ENCODE measurements at places on chromosomes 3 and 15.

DNA sequence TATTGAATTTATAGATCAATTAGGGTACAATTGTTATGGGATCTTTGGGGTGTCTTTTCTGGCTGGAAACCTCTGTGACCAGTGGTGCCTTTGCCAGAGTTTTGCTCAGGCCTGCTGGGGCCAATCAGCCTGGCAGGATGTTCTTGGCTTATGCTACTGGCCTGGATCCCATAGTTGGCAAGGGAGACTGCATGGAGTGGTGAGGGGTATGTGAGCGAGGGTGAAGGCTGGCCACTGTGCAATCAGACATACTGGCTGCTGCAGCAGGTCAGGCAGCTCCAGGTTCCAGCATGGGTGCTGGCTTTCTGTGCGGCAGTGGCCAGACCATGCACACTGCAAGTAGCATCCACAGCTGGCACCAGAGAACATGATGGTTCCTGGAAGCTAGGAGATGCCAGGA lies 1053.2 kb upstream of the GBE1 start:
- no peak for DNase-seq

DNA sequence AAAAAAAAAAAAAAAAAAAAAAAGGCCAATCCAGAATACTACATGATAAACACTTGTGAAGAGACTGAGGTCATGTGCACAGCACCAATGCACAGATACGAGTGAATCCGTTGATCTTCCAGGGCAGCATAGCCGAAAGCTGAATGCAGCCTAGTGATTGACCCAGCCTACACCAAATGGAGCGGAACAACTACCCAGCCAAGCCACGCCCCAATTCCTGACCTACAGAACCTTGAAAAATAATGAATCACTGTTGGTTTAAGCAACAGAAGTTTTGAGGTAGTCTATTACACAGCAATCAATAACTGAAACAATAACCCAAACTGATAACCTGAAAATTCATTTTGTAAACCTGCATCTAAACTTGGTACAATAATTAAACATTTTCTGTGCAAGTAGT lies 361.0 kb downstream of the FHIT start:
- DNase-seq = no peak

DNA sequence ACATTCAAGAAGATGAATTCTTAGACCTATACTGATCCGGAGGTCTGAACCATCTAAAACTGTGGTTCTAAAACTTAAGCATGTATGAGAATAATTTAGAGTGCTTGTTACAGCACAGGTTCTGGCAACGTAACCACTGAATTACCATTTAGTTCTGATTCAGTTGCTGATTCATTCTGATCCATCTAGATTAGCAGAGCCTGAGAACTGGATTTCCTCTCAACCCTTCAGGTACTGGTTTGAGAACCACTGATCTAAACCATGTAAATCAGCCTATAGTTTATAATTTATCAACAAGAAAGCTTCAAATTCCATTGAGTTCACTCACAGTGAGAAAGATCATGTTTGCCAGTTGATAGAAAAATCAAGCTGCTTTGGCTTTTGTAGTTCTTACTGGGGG lies 1001.1 kb upstream of the EPHA6 start:
- DNase-seq = no peak

DNA sequence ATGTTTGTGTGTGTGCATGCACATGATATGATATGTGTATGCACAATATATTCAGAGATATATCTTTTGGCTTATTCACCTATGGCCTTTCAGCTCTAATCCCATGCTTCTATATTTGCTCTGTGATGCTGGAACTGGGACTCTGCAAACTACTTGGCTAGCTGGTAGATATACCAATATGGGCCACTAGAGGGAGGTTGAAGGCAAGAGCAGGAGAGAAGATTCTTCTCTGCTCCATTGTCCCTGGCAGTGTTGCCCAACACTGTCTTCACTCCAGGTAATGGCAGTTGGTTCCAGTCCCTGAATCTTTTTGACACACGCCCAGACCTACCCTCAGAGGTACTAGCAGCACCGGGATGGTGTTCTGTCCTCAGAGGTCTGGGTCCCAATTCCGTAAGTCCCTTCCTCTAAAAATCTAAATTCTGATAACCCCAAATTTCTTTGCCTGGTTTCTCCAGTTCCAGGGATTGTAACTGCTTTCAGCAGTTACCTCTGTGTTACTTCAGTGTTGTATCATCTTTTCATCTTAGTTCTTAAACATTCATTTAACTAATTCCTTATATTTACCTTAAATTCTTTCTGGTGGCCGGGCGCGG lies 44.7 kb downstream of the GTPBP8 start:
- peak; percentile 67 for DNase-seq

GRCh38 chr3:182364723-182365650 lies 428.3 kb upstream of the ATP11B start:
- no peak for DNase-seq

GRCh38 chr15:49152552-49153312 lies 2.7 kb downstream of the COPS2 start:
- no peak for DNase-seq

GRCh38 chr15:43287254-43287653 lies 20.5 kb upstream of the TGM5 start:
- no peak for DNase-seq

DNA sequence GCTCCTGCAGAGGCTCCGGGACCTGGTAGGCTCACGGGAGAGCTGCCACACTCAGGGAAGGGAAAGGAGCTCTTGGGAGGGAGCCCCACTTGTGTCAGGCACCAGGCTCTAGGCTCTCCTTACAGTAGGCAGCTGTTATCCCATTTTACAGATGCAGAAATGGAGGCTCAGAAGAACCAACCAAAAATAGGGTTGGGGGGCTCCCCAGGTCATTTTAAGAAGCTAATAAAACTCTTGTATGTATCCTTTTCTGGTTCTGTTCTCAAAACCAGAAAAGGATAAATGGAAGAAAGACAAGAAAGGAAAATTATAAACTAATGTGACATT lies 23.5 kb upstream of the GP9 start:
- no peak for DNase-seq

GRCh38 chr3:97125902-97126499 lies 311.6 kb downstream of the EPHA6 start:
- DNase-seq = no peak

GRCh38 chr3:59320080-59320479 lies 270.3 kb upstream of the CFAP20DC start:
- no peak for DNase-seq

- DNase-seq = no peak
Measured at GRCh38 chr3:134590766-134591165, 60.1 kb downstream of the KY start.

GRCh38 chr15:59266028-59266427 lies 59.4 kb downstream of the LDHAL6B start:
- no peak for DNase-seq

DNA sequence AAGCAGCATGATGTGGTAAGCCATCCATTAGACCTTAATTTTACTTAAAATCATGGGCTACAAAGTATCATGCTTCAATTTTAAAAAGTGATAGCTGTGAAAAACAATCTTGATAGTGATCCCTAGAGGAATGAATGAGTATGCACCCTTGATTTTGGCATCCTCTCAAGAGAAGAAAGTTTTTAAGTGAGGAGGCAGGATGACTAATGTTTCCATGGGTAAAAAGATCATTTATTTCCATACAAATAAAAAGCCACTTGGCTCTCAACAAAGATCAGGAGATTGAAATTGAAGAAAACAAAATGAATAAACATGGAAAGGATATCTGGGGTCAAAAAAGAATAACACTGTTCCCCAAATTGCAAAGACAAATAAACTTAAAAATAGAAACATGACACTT lies 305.4 kb downstream of the MEX3B start:
- no peak for DNase-seq

DNA sequence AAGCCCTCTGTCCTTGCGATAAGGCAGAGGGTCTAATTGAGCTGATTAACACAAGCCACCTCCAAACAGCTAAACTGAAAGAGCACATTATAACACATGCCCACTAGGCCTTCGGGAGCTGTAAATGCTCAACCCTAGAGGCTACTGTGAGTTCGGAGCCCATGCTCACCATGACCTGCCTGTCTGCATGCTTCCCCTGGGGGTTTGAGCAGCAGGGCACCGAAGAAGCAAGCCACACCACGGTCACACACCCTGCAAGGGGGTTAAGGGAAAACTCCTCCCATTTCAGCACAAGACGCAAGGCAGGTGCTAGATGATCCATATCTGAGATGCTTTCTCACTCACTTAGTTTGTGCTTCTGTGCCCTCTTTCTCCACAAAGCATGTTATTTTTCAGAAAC lies 435.9 kb upstream of the CADM2 start:
- DNase-seq = no peak

DNA sequence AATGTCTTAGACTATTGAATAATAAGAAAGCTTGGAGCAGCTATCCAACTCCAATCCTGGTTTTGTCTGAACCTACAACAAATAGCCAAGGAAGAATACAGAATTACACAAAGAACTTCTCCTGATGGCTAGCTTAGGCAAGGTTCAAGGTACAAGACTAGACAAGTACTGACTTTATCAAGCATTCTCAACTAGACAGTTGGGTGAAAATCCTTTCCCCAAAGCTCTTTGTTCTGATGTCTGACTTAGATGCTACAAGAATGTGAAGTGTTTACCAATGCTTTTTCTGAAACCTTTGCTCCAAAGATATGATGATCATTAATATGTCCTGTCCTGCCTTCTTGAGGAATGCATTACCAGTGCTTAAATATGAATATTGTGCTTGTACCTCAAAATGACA lies 113.8 kb downstream of the ANXA2 start:
- no peak for DNase-seq

DNA sequence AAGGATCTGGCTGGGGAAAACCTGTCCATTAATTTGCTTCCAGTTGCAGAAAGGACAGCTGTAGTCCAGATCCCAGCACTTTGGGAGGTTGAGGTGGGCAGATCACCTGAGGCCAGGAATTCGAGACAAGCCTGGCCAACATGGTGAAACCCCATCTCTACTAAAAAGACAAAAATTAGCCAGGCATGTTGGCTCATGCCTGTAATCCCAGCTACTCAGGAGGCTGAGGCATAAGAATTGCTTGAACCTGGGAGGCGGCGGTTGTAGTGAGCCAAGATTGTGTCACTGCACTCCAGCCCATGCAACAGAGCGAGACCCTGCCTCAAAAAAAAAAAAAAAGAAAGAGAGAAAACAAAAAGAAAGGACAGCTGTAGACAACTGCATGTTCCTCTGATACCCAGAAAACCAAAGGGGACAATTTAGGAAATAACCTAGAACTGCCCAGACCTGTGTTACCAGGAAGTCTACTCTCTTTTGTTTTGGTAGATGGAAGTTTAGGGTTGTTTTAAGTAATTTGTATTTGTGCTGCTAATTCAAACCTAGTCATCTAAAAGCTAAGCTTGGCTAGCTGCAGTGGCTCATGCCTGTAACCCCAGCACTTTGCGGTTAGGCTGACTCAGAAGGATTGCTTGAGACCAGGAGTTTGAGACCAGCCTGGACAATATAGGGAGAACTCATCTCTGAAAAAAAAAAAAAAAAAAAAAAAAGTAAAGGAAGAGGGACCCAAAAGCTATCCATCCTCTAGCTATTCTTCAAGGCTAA lies 22.7 kb downstream of the EXD1 start:
- DNase-seq = no peak

GRCh38 chr3:66998904-66999235 lies 763 bp downstream of the KBTBD8 start:
- DNase-seq = no peak

DNA sequence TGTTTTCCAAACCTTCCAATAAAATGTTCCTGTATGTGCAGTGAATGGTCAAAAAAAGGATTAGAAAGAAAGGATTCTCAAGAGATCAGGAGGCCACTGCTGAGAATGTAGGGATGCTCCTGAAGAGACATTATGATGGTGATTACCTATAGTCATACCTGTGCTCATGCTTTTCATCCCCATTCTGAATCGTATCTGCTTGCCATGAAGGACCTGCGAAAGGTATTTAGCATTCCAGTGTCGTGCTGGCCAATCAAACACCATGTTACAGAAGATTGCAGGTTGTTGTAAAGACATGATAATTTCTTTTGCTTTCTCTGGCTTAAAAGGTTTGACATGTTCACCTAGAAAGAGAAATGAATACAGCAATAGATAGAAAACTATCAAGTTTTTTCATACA lies 16.1 kb downstream of the HSPBAP1 start:
- DNase-seq = no peak

DNA sequence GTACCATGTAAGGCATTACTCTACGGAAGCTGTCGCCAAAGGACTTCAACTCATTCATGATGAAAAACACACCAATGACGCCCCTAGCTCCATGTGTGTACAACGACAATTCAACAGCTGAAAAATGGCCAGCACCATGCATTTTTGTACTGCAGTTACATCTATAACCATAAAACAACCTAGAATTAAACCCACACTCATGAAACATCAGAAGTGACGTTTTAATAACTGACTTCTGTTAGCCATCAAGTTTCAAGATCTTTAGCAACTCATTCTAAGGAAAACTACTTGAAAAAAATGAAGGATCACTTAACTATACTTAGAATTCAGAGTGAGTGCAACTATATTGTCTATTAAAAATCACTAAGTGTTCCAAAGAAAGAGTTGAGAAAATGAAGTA lies 84.9 kb downstream of the RFTN1 start:
- no peak for DNase-seq

GRCh38 chr15:79042213-79042928 lies 48.2 kb downstream of the RASGRF1 start:
- DNase-seq = no peak

- peak; percentile 83 for DNase-seq
Measured at GRCh38 chr15:40847223-40847961, 3.5 kb downstream of the SPINT1 start.

DNA sequence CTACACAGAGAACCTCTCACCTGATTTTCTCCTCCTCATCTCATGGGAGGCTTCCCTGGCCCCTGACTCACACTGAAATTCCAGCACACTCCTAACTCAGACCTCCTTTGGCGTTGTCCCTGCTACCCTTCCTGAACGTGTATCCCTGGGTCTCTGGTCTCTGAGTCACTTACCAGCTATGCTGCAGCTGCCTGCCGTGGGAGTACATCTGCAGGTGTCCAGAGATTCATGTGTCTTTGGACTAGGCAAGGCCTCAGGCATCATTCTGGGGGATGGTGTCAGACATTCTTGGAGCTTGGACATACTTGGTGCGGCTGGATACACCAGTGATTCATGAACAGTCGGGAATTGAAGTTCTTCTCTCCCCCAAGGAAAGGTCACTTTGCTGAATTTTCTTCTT lies 148.8 kb upstream of the TRIM42 start:
- DNase-seq = no peak

DNA sequence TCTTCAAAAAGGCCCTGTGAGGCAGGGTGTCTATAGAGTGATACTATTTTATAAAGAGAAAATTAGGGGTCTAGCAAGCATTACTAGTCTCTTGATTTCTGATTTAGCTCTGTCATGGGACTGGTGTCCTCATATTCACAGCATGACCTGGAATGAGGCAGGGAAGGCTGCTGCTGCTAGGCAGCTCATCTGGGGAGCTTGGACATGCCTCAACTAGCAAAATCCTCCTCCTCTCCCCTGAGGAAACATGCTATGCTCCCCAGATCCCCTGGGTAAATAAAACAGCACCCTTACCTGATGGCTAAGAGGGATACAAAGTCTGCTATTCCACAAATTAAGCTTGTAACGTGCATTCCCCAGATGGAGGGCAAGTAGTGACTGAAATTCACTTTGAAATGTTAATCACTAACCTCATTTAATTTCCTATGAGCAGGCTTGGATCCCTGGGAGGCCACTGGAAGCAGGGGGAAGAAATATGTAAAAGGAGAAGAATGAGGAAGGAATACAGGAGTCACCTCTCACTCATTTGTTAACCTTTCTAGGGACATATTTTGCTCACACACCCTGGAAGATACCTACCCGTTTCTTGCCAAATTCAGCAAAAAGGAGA lies 709.4 kb downstream of the SQOR start:
- no peak for DNase-seq

- no peak for DNase-seq
Measured at GRCh38 chr15:100726421-100727190, 124.2 kb downstream of the ASB7 start.
